CMK (cell line): ENCODE measurements at places on chromosomes 12 and 14.

- no peak for DNase-seq
Measured at GRCh38 chr12:130613131-130613530, 103.0 kb downstream of the RIMBP2 start.

GRCh38 chr14:29908652-29909577, 18.7 kb downstream of the PRKD1 start:
- no peak for DNase-seq

DNA sequence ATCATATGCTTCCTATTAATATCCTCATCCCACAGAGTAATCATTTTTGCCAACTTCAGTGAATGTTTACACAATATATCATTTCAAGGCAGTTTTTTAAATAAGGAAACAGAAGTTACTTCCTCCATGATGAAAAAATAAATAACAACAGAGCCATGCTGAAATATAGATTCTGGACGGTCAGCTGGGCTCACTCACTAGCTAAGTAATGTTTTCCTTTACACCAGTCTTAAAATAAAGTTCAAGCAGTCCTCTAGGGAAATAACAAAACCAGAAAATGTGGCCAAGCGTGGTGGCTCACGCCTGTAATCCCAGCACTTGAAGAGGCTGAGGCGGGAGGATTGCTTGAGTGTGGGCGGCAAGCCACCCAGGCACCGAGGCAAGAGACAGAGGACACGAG, 28.7 kb downstream of the AICDA start:
- DNase-seq: no peak

DNA sequence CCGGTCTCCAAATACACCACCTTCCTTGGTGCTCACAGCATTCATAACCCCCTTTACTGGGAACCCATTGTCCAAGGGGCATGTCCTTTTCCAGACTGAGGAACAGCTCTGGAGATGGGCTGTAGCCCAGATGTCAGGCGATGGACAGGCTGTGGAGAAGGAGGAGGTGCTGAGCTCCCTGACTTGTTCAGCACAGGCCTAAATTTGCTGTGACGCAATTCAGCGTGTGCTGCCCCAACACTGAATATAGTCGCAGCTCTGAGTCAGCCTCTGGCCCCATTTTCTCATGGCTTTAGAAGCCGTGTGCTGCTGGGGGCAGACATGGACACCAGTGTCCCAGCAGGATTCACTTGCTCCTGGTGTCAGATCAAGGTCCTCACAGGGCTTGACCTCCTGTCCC, 269.1 kb downstream of the EMP1 start:
- DNase-seq: no peak

DNA sequence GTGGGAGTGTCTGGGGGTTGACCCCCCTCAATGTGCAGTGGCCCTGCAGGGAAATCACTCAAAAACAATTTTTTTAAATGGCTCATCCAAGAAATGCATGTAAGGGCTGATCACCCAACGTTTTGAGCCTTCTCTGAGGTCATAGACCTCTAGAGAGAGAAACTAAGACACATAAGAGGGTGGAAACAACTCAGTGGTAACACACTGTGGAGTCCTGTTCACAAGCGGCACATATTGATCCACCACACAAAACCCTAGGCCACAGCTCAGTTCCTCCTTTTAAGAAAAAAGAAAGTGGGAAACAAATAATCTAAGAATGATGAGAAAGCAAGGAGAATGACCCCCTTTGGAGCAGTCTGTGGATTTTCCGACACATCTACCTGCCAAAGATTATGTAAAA, 83.0 kb upstream of the METAP2 start:
- no peak for DNase-seq

DNA sequence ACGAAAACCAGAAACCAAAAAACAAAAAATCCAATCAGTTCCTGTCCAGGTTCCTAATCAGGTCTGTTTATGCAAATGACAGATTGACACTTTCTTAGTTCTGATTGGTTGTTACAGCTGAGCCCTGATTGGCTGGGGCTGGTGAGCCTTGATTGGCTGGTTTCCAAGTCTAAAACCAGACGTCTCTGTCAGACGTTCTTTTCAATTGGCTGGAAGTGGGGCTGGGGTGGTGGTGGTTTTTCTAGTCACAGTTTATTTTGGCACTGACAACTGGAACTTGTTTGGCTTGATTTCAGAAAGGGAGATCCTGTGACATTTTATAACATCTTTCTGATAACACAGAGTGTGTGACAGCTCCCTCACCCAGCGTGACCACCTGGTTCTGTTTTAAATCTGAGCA, 36.1 kb upstream of the PRICKLE1 start:
- no peak for DNase-seq

DNA sequence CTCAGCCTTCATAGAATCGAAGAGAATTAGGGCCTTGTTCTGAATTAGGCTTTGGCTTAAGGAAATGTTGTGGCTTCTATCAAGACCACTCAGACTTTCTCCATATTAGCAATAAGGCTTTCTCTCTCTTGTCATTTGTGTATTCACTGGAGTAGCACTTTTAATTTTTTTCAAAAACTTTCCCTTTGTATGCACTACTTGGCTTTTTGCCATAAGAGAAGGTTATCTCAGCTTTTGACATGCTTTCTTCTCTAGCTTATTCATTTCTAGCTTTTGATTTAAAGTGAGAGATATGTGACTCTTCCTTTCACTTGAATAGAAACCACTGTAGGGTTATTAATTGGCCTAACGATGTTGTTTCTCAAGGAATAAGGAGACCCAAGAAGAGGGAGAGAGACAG, 244.2 kb downstream of the GPHN start:
- no peak for DNase-seq

- no peak for DNase-seq
Measured at GRCh38 chr14:100696590-100696989, 30.1 kb upstream of the DLK1 start.

- no peak for DNase-seq
Measured at GRCh38 chr12:510071-510825, 50.5 kb downstream of the B4GALNT3 start.

DNA sequence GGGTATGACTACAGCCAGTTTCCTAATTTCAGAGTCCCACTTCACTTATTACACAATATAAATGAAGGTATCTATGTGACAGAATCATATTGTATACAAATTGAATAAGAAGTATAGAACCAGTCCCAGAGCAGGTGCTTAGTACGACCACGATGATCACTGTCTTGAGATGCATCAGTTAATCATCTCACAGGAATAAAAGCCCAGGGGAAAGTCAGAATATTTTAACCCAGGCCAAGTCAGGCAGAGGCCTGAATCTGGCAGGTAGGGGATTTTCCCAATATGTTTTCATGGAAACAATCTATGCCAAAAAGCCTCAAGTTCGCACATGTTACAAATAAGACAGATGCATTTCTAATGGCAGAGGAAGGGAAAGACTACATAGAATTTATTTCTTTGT, 758.4 kb downstream of the BCL11B start:
- DNase-seq: no peak

GRCh38 chr14:67569651-67570290, 30.3 kb downstream of the PIGH start:
- DNase-seq: no peak

DNA sequence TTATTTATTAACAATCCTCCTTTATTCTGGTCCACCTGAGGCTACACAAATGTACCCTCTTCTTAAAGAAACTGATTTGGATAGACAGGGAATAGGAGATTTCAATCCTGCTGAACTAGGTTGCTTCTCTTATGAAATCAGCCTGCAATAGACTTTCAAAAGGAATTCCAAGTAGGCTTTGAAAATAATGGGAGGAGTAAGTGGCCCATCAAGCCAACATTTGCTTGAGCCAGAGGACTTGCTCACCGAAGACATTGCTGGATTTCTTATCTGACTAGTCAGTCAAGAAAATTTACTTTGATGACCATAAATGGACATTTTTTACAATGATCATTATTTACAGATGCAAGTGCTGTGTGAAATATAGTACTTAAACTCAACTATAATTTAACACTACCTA, 82.8 kb upstream of the RASSF8 start:
- no peak for DNase-seq

- DNase-seq: no peak
Measured at GRCh38 chr12:54215989-54216796, 27.4 kb upstream of the SMUG1 start.

- DNase-seq: no peak
Measured at GRCh38 chr12:118743896-118744700, 237.2 kb upstream of the SRRM4 start.
